ENCODE measurements at places on chromosomes 5 and 9.

DNA sequence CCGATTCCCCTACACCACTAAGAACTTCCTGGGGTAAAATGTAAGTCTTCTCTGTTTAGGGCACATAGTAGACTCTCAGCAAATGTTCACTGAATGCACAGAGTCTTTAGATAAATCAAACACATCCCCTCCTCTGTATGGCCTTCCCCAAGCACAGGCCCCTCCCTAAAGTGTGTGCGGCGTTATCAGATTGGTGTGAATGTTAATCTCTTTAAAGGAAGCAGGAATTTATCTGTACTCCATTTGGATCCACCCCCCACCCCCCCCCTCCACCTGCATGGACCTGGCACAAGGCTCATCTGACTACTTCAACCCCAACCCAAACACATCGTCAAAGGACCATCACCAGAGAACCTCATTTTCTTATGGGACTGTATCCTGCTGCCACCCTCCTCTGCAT is 6.3 kb downstream of the PCDH1 start:
- no peak for DNase-seq

DNA sequence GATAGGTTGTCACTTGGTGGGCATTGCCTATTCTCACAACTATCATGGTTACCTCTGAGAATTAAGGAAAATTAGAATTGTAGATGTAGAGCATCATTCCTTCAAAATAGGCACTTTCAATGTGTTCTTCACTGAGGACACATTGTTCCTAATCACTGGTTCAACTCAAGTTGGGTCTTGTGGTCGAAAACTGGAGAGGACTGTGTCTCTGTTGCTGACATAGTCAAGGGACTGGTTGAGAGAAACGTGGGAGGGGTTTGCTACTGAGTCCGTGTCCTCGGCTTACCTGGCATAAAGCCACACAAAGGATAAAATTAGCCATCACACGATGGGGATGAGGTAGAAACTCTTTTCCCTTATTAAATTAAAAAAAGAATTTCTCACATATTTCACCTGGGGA is 205.9 kb upstream of the CD180 start:
- DNase-seq = no peak

DNA sequence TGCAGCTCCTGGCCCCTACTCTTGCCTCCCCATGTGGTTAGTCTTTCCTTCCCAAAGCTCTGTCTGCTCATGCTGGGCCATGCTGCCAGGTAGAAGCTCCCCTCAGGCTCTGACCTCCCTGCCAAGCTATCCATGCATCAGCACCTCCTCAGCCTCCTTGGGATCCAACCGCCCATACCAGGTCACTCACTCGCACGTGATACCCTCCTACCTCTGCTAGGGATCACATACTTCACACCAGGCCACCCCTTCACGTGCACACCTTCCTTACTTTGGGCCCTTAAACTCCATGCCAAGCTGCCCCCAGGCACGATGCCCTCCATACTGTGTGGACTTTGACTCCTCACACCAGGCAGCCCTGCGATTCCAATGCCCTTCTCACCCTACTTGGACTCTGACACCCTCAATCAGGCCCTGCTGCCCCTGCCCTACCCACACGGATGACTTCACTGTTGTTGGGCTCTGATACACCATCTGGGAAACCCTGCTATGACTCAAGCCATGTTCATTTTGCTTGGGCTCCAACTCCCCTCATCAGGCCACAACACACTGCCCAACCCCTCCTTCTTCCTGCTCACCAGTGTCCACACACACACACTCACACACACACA is 34.1 kb downstream of the ZNF483 start:
- peak; percentile 37 for DNase-seq

DNA sequence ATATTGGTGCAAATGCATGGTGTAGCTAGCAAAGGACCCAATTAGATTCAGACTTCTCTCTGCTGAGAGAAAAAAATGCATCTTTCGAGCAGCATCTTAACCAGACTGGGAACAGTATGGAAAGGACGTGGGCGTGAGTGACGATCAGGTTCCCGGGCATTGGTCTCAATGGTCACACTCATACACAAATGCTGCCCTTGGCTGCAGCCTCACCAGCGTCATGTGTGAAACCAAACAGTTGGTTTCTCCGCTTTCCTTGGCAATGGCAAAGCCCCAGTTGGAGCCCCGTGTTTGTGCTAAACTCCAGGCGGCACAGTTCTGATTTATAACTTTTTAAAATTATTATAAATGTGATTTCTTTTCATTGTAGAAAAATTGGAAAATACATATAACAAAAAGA is 237.8 kb downstream of the SEC61B start:
- no peak for DNase-seq

- DNase-seq = peak; percentile 34
Observed at GRCh38 chr9:130243015-130243881, 22.3 kb upstream of the HMCN2 start.
